ENCODE measurements at places on chromosomes 6 and 20.

DNA sequence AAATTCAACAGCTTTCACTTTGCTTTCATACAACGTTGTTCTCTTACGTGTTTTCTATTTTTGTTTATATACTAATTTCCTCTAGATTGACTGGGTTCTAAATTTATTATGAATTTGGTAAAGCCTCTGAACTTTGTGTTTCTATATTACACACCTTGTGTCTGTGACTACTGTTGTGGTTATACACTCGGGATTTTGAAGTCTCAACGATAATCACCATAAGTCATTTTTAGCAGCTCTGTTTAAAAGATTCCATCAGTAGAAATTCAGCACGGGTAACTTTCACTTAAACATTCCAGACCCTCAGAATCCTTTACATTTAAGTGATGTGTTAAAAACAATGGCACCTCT, 31.8 kb upstream of the HBS1L start:
- DNase-seq: no peak

DNA sequence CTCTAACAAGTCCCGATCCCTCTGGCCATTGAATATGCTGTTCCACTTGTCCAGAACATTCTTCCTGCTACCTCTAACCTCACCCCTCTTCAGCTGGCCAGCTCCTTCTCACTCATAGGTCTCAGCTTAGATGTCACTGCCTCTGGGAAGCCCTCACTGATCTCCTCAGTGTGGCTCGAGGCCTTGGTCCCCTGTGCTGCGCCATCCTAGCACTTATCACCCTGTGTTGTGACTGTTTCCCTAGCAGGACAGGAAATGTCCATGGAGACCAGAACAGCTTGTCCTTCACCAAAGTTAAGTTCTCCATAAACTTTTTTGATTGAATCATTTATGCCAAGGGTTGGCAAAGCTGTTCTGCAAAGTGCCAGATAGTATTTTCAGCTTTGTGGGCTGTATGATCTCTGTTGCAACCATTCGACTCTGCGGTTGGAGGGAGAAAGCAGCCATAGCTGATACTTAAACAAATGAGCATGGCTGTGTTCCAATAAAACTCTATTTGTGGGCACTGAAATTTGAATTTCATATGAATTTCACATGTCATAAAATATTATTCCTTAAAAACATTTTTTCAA, 6.5 kb upstream of the BNIP5 start:
- no peak for DNase-seq

GRCh38 chr20:8647961-8648441, 420.9 kb upstream of the PLCB4 start:
- no peak for DNase-seq

DNA sequence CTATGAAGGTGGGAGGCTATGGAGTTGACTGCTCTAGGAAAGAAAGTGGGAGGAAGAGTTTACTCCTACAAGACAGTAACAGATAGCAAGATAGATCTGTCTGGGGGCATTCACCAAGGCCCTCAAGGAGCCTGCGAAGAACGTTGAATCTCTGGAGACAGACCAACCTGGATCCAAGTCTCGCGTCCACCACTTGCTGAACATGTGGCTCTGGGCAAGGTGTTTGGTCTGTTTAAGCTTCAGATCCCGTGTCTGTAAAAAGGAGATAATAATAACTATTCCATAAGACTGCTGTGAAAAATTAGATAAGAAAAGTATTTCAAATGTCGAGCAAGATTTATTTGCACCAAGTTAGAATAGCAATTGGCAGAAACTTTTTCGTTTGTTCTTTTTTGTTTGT, 8.1 kb upstream of the EEF1A1 start:
- DNase-seq: no peak

DNA sequence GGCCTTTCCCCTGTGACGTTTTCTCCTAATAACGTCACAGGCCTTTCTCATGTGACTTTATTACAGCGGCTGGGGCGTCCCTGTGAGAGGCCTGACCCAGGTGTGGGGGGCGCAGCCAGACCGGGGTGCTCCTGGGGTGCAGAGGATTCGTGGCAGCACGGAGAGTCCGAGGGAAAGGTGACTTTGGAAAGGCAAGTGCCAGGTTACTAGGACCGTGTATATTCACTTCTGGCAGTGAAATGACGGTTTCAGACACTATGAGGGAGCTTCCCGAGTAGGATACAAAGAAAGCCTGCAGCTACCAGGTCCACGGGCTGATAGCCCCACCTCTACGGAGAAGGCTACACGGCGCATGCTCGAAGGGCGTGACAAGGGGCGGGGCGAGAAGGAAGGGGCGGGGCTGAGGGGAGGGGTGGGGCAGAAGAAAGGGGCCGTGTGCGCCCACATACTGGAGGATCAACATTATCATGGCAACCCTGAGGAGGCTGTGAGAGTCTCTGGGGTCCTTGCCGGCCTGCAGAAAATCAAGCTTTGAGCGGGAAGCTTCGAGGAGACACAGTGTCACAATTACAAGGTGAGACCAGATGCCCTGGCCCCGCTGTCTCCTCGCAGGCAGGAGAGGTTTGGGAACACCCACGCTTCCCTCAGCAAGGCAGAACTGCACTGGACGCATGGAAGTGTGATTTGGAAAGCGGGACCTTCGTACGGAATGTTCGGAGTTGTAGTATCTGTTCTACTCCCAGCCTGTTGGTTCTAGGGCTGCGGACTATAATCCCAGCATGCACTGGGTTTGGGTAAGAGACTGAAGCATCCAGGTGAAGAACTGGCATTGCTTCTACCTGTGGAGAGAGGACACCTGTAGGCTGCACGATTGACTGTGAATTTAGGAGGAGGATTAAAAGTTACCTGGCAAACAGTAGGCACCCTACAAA, 54.4 kb upstream of the ZNF337 start:
- peak; percentile 48 for DNase-seq

GRCh38 chr20:63940472-63941266, 15.5 kb downstream of the UCKL1 start:
- DNase-seq: no peak

DNA sequence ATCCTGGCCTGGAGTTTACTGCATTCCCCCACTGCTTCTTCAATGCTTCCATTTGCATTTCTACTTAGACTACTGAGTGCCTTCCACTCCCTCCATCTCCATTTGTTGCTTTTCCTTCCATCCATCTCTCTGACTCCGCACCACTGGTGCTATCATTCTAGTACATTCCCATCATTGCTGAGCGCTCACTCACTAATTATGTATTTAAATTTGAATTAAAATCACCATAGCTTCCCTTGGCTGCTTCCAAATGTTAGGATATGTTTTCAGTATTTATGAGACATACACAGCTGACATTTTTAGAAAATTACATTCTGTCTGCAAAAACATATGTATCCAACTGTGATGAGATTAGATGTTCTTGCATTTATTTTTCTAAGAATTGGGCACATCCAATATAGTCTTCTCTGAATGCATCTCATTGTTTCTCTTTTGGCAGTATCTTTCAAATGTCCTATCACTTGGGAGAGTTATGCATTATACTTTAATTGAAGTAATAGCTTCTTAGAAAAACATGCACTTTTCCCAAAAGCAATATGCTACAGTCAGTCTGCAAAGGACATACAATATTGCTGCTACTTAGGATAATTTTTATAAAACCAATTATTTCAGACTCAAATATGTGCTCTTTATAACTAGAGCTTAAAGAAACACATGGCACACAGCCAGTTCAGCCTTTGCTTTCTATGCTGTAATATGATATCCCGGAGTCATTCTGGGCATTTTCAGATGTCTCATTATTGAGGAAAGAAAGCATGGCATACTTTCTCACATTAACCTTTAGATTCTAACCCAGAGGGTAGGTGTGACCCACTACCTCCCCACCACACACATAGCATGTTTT, 12.1 kb upstream of the COL21A1 start:
- peak; percentile 53 for DNase-seq

DNA sequence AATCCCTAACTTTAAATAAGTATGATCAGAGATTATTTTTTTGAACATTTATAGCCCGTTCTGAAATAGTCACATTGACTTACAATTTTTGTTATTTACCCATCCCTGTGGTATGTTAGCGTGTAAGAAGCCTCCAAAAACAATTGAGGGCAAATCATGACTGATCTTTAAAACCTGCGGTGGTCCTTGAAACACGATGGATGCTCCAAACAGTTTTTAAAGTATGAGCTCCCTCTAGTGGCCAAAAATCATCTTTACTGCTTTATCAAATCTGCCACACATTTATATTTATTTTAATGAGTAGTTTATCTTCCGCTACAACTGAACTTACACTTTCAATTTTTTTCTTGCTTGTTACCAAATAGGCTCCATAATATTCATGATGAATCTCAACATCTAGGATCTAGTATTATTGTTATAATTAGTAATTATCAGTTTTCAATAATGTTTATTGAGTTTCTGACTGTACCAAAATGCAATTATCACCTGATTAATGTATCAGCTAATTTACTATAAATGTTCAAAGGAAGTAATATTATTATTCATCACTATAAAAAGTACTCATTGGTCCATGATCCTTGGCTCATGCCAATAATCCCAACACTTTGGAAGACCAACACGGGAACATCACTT, 52.2 kb downstream of the MARCKS start:
- peak; percentile 57 for DNase-seq

GRCh38 chr6:33458676-33459075, 4.3 kb downstream of the ZBTB9 start:
- DNase-seq: no peak
